DND-41 (cell line): ENCODE measurements at places on chromosomes 5 and 9.

GRCh38 chr9:113488071-113488470, 24.5 kb downstream of the RGS3 start:
- H3K27me3 ChIP-seq: no peaks in the 10 kb centered on the region
- H3K36me3 ChIP-seq: no peaks in the 10 kb centered on the region
- no peak for DNase-seq
- H3K4me1 ChIP-seq: no peaks in the 10 kb centered on the region; the same call in 1 of the 2 replicates
- H3K4me3 ChIP-seq: no peak overlapping the region
- no peak overlapping the region for H3K27ac ChIP-seq

- H3K36me3 ChIP-seq: peaks cover 40% of the 10 kb centered on the region
- H3K27me3 ChIP-seq: no peaks in the 10 kb centered on the region
- peaks cover 18% of the 10 kb centered on the region; the same call in 1 of the 2 replicates for H3K4me1 ChIP-seq
- no peak overlapping the region for H3K27ac ChIP-seq
These were observed 111.7 kb upstream of the ACOT12 start for GRCh38 chr5:81505672-81506071.

GRCh38 chr5:96977228-96977627, 41.3 kb downstream of the LNPEP start:
- DNase-seq: no peak
- peaks cover 21% of the 10 kb centered on the region for H3K4me1 ChIP-seq
- no peak overlapping the region for H3K4me3 ChIP-seq
- H3K27ac ChIP-seq: no peak overlapping the region
- no peaks in the 10 kb centered on the region for H3K27me3 ChIP-seq
- H3K36me3 ChIP-seq: peaks cover 32% of the 10 kb centered on the region

GRCh38 chr9:104206766-104207165, 112.7 kb downstream of the SMC2 start:
- H3K27me3 ChIP-seq: no peaks in the 10 kb centered on the region
- H3K4me3 ChIP-seq: no peak overlapping the region
- H3K4me1 ChIP-seq: no peaks in the 10 kb centered on the region
- H3K27ac ChIP-seq: no peak overlapping the region

DNA sequence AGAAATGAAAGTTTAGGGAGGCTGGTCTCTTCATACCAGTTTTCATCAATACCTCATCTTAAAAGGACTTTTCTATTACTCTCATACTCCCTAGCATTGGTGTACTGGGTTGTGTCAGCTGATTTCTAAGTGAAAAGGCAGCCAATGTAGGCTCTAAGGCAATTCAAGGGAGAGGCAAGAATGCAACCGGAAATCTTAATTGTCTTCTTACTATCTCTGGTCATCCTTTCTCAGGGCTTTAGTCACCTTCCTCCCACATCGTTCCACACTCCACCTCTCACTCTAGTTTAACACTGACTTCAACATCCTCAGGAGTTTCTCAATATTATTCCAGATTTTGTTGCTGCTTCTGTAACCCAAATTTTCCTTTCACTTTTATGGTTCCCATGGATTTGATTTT, 281.8 kb upstream of the RFX3 start:
- no peaks in the 10 kb centered on the region for H3K36me3 ChIP-seq
- H3K27me3 ChIP-seq: no peaks in the 10 kb centered on the region
- DNase-seq: no peak
